ENCODE measurements at places on chromosomes 12 and 14. TPM values are rescaled to one million over a fixed set of nuclear protein-coding genes. Genes with fewer than 3 reads are reported as not detected.

Gene PUS7L
- total RNA-seq: 5.8 TPM

Gene TBC1D30
- total RNA-seq: 2.4 TPM

- H3K4me1 ChIP-seq: peaks cover 9% of the 10 kb centered on the region
- no peak overlapping the region for H3K27ac ChIP-seq
- H3K27me3 ChIP-seq: no peaks in the 10 kb centered on the region
- H3K4me3 ChIP-seq: no peak overlapping the region
These were observed 13.4 kb downstream of the BTBD6 start for GRCh38 chr14:105261781-105262180.

GRCh38 chr14:21022686-21023085 is 2.2 kb downstream of the NDRG2 start:
- H3K36me3 ChIP-seq: peaks cover 16% of the 10 kb centered on the region
- no peak overlapping the region for H3K4me3 ChIP-seq
- H3K4me1 ChIP-seq: peaks cover 14% of the 10 kb centered on the region
- no peaks in the 10 kb centered on the region for H3K27me3 ChIP-seq

- peaks cover 6% of the 10 kb centered on the region for H3K4me1 ChIP-seq
- no peak for DNase-seq
- no peak overlapping the region for H3K4me3 ChIP-seq
- H3K36me3 ChIP-seq: no peaks in the 10 kb centered on the region
- no peaks in the 10 kb centered on the region for H3K27me3 ChIP-seq
These were observed 118.6 kb downstream of the TRMT5 start for GRCh38 chr14:60862283-60862682.

- no peaks in the 10 kb centered on the region for H3K36me3 ChIP-seq
- no peak overlapping the region for H3K4me3 ChIP-seq
- H3K27me3 ChIP-seq: peaks cover 3% of the 10 kb centered on the region
- no peak overlapping the region for H3K27ac ChIP-seq
- H3K4me1 ChIP-seq: no peaks in the 10 kb centered on the region
These were observed 2.1 kb upstream of the SLC2A13 start for GRCh38 chr12:40107803-40108620.

DNA sequence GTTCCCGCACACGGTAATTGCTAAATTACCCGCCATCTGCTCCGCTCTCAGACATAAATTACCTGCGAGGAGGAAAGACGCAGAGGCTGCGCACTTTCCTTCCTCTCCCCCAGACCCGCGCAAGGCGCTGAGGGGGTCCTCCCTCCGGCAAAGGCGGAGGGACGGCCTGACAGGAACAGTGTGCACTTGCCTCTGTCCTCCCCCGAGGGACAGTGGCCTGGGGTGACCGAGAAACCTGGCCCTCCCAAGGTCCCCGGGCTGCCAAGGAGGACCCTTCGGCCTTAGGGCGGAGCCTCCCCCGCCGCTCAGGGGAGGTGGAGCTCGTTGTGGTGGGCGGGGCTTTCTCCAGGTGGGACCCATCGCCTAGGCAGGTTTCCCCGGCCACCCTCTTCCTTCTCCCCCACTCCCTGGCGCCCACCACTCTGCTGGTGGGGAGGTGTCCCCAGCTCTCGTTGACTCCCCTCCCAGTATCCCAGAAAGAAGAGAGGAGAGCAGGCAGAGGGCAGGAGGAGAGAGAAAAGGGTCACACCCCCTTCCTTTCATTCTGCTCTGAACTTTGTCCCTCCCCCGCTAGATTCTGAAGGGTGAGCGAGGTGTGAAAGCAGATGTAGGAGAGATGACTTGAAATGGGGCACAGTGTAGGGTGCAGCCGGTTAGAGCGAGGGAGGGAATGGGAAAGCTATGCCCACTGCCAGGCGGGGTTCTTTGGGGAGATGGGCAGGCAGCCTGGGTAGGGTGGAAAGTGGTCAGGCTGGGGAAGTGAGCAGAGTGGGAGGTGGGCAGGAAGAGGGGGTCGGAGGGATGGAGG is 11.4 kb upstream of the CALCOCO1 start:
- H3K4me3 ChIP-seq: no peak overlapping the region
- peaks cover 62% of the 10 kb centered on the region for H3K27me3 ChIP-seq
- H3K4me1 ChIP-seq: peaks cover 26% of the 10 kb centered on the region
- H3K27ac ChIP-seq: no peak overlapping the region

- no peak overlapping the region for H3K27ac ChIP-seq
- no peaks in the 10 kb centered on the region for H3K27me3 ChIP-seq
- H3K36me3 ChIP-seq: no peaks in the 10 kb centered on the region
- DNase-seq: no peak
- H3K4me3 ChIP-seq: no peak overlapping the region
These were observed 77.9 kb upstream of the BCL11B start for GRCh38 chr14:99349721-99350495.

DNA sequence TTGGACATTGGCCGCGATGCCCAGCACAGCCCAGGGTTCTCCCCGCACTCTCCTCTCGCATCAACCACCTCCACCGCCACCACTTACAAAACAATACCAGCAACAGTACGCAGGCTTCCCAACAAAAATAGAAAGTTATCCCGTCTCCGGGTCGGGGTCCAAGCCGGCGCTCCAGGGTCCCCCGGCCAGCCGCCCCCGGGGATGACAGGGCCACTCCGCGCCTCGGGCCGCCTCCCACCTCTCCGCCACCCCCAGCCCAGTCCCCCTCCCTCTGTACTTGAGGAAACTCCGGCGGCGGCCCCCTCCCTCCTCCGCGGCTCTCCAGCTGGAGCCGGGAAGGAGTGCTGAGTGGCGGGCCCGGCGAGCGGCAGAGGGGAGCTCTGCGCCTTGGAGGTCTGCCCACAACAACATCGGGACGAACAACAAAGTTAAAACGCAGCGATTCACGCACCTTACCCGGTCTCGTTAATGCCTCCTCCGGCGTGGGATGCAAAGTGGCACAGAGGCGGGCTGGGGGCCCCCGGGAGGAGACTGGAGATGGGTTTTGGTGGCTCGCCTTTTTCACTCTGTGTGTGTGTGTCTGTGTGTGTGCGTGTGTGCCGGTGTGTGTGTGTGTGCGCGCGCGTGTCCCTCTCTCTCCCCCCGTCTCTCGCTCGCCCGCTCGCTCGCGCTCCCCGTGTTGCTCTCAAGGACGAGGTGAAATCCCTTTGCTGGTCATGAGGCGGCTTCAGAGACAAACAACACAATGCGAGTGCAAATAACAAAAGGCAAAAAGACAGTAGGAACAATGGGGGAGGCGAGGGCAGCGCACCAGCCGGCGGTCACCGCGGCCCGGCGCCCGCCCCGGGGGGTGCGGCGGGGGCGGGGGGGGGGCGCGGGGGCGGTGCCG is 386.8 kb downstream of the BCAT1 start:
- peaks cover 18% of the 10 kb centered on the region for H3K4me1 ChIP-seq
- peak overlapping the region; percentile 29 for H3K27ac ChIP-seq
- no peaks in the 10 kb centered on the region for H3K27me3 ChIP-seq
- peak; percentile 69 for DNase-seq

GRCh38 chr12:70185301-70185700 is 57.9 kb upstream of the CNOT2 start:
- H3K4me1 ChIP-seq: no peaks in the 10 kb centered on the region
- no peaks in the 10 kb centered on the region for H3K27me3 ChIP-seq
- no peak for DNase-seq
- H3K27ac ChIP-seq: no peak overlapping the region
- H3K36me3 ChIP-seq: no peaks in the 10 kb centered on the region
